ENCODE measurements at places on chromosomes 6 and 20.

DNA sequence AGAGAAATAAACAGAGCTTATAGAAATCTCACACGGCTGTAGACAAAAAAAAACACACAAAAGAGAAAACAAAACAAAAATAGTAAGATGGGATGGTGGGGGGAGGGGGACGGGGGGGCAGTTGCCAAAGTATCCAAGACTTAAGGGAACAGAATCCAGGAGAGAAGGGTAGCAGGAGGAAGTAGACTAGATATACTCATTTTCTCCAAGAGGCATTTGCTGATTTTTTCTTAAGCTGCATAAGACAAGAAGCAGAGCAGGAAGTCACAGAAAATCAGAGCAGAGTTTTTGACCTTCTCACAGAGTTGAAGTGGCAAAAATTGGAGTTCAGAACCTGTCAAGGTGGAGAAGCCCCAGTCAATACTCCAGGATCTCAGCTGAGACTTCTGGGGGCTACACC, 237.7 kb downstream of the HIVEP2 start:
- no peak for DNase-seq

GRCh38 chr6:53699462-53699861, 33.9 kb upstream of the KLHL31 start:
- DNase-seq, result no peak

- peak; percentile 90 for DNase-seq
Measured at GRCh38 chr20:35994994-35995453, 26.6 kb downstream of the CNBD2 start.

- DNase-seq, result no peak
Measured at GRCh38 chr6:131419702-131420101, 153.3 kb upstream of the ARG1 start.

DNA sequence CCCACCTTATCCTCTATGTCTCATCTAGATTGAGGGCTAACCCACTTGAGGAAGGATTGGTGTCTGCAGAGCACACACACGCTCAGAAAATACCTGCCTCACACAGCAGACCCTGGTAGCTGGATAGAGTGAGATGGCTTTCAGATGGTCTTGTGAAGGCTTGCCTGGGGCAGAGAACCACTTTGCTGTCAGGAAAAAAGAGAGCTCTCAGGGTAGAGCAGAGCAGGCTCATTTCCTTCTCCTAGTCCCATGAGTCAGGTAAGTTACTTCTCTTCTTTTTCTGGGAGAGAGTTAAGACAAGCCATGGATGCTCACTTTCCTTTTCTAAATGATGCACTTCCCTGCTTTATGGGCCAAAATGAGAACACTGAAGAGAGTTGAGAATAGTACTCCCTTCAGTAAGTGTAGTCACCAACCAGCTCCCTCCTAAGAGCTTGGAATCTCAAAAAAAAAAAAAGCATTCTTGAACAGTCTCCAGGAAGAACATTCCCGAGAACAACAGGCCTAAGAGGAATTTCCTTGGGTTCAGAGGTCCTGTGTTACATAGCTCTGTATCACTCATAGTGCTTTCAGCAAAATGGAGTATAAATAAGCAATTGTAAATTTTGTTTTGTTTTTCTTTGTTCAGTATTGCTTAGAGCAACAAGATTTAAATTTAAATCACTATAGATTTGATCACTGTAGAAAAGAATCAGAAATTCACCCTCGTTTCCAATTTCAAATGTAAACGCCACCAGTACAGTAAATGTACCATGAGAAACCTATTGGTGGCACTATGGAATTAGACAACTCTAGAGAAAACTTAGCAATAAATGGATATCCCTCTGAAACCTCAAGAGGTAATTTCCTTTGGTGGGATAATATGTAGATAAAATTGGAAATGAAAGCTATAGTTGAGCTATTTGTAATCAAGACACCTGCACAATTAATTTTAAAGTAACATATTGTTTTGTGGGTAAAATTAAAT, 530.3 kb downstream of the RFPL4B start:
- no peak for DNase-seq

DNA sequence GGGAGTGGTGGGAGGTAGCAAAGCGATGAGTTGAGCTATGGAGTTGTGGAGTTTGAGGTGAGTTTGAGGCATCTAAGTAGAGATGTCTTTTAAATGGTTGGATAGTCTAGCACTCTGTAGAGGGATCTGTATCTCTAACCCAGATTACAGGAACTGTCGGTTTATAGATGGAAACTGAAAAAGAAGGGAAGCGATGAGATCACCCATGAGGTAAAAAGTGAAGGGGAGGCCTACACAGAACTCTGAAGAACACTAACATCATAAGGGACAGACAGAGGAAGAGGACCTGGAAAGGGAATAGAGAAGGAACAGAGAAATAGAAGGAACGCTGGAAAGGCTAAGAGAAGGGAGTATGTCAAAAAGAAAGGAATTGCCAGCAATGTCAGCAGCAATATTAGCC, 2.5 kb downstream of the HINT3 start:
- no peak for DNase-seq

DNA sequence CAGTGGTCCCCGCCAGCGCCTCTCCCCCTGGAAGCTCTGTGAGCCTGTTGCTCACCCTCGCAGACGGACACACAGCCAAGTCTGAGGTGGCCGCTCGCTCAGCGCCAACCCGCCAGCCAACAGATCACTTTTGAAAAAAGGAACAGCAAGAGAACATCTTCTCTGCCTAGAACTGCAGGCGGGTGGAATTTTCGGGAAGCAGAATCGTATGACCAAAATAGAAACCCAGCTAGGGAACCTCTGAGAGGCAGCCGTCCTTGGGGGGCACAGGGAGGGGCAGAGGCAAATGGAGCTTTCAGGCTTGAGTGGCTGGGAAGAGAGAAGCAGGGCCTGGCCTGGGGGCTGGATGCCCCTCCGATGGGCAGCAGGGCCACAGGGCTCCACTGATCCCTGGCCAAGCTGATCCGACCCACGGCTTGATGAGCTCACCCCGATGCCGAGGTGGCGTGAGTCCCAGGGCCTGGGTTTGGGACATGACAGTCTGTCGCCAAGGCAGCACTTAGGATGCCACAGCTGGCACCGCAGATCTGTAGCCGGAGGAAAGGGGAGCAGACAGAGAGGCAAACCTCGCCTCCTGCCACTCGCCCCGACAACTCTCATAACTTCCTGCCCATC, 9.8 kb downstream of the NFATC2 start:
- DNase-seq, result peak; percentile 22

GRCh38 chr20:3909952-3910366, 20.8 kb downstream of the PANK2 start:
- no peak for DNase-seq

- DNase-seq, result no peak
Measured at GRCh38 chr6:117613920-117614560, 11.7 kb upstream of the GOPC start.

GRCh38 chr6:131107151-131107550, 28.1 kb upstream of the AKAP7 start:
- peak; percentile 61 for DNase-seq

- DNase-seq, result no peak
Measured at GRCh38 chr20:32823078-32823477, 3.3 kb downstream of the MAPRE1 start.

GRCh38 chr6:133820208-133820607, 68.7 kb upstream of the TCF21 start:
- DNase-seq, result no peak

DNA sequence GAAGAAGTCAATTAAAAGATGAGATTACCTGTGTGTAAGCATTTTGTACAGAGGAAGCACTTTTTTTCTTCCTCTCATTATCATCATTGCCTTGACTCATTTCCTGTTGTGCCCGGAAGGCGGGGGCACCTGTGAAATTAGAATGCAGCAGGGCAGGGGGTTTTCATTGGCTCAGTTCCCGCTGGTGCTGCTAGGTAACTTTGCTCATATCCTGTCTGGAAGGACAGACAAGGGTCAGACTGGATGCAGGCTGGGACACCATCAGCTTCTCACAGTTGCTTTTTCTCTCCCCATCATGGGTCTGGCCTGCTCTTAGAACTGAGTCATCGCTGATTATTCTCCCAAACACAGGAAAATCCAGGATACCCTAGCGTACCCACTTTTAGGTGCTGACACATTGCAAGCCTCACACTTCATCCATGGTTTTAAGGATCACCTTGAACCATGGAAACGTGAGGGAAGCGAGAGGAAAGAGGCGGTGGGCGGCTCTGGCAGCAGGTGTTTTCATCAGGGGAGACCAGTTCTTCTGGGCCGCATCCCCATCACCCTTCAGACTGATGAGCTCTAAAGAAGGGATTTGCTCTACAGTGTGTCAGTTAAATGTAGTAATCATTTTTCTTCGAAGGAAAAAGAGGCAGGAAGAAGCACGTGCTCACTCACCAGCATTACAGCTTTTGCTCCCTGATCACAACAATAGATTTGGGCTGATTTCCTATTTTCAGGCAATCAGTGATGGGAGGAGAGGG, 195.7 kb upstream of the SASH1 start:
- no peak for DNase-seq

- DNase-seq, result no peak
Measured at GRCh38 chr6:113530769-113531168, 326.4 kb upstream of the MARCKS start.

DNA sequence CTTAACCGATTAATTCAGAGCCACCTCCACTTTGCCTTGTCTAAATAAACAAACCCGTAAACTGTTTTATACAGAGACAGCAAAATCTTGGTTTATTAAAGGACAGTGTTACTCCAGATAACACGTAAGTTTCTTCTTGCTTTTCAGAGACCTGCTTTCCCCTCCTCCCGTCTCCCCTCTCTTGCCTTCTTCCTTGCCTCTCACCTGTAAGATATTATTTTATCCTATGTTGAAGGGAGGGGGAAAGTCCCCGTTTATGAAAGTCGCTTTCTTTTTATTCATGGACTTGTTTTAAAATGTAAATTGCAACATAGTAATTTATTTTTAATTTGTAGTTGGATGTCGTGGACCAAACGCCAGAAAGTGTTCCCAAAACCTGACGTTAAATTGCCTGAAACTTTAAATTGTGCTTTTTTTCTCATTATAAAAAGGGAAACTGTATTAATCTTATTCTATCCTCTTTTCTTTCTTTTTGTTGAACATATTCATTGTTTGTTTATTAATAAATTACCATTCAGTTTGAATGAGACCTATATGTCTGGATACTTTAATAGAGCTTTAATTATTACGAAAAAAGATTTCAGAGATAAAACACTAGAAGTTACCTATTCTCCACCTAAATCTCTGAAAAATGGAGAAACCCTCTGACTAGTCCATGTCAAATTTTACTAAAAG, 2.7 kb downstream of the FOXC1 start:
- no peak for DNase-seq

DNA sequence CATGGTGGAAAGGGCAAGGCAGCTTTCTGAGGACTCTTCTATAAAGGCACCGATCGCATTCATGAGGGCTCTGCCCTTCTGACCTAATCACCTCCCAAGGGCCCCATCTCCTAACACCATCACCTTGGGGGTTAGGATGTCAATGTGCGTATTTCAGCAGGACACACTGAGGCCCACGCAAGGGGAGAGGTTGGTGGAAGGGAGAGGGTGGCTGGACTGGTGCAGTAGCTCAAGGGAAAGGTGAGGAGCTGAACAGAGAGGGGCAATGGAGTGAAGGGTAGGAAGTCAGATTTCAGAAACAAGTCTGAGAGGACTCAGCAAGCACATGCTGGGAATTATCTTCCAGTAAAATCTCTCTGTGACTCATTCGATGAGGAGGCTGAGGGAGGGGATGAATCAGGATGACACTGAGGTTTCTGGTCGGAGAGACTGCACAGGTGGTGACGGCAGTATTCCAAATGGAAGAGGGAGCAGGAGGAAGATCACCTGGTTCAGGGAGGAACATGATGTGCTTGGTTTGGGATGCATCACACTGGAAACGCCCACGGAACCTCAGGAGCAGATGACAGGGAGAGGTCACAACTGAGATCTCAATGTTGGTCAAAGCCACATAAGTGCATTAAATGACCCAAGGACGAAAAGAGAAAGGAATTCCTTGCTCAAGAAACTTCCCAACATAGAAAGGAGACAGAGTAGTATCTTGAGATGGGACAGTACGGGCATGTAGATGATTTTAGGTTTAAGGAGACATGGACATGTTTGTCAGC, 67.1 kb downstream of the TFAP2A start:
- DNase-seq, result no peak

- no peak for DNase-seq
Measured at GRCh38 chr6:25002326-25003091, 66.7 kb upstream of the RIPOR2 start.

GRCh38 chr6:73695619-73696421, at the start of gene CD109:
Gene CD109, plus strand, starts transcription at chr6:73696203. Its CDS starts 13 bp downstream, at chr6:73696216.
- DNase-seq, result no peak

- no peak for DNase-seq
Measured at GRCh38 chr20:9627219-9627618, 112.8 kb downstream of the LAMP5 start.

DNA sequence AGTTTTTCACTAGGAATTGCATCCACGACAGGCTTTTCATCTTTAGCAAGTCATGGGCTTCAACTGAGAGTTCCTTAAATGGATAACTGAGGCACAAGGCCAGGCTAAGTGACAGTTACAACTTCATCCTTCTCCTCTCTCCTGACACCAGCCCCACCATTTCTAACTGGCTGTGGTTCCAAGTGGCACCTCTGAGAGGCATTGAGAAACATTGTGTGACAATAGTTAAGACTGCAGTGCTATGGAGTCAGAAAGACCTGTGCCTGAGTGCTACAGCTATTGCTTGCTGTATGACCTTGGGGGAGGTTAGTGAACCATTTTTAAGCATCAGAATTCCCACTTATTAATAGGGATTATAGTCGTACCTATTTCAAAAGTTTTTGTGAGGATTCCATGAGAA, 26.2 kb upstream of the MLIP start:
- no peak for DNase-seq

DNA sequence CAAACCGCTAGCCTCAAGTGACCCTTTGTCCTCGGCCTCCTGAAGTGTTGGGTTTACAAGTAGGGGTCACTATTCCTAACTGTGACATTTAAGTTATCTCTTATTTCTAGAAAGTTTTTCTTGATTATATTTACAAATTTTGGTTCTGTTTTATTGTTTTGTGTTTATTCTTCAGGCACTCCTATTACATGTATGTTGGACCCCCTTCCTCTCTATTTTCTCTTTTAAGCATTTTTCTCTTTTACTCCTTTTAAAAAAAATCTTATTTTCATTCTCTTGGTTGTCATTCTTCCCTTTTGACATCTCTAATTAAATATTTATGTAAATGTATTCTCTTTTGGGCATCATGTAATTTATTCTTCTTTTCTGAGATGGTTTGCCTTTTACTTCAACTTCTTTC, 50.4 kb upstream of the MAP3K7 start:
- DNase-seq, result no peak

DNA sequence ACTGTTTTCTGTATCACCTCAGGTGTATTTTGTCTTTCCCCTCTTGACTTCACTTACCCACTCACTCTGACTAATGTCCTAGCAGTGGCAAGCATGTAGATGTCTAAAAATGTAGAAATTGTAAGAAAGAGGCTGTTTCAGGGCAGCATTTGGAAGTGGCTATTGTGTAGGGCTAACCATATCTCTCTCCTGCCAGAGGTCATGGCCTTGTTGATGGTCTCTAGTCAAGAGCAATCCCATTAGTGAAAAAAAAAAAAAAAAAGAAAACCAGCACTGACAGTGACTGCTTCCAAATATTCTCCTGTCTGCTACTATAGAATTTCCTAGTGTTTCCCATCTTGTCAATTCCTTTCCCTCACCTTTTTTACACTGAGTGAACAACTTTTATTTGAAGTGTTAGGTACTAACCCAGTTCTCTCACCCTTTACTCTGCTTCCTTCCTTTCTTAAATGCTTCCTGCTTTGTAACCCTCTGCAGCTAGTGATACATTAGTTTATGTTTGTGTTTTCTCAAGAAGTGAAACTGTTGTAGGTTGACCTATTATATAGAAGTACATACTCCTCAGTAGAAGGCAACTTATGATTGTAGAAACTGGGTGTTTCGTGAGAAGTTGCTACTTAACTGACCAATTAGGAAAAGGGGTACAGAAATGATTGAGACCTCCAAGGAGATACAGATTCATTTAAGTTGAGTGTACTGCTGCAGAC, 174.1 kb upstream of the PTPRK start:
- no peak for DNase-seq

All from adrenal gland (tissue), 19 donors.